ENCODE measurements at places on chromosomes 3 and 15.

- DNase-seq, result no peak
These were observed 50.6 kb upstream of the AKAP13 start for GRCh38 chr15:85329561-85330422.

- no peak for DNase-seq
These were observed 18.8 kb upstream of the GUCA1C start for GRCh38 chr3:108972482-108972881.

- no peak for DNase-seq
These were observed 28.2 kb downstream of the NEK4 start for GRCh38 chr3:52742418-52743041.

DNA sequence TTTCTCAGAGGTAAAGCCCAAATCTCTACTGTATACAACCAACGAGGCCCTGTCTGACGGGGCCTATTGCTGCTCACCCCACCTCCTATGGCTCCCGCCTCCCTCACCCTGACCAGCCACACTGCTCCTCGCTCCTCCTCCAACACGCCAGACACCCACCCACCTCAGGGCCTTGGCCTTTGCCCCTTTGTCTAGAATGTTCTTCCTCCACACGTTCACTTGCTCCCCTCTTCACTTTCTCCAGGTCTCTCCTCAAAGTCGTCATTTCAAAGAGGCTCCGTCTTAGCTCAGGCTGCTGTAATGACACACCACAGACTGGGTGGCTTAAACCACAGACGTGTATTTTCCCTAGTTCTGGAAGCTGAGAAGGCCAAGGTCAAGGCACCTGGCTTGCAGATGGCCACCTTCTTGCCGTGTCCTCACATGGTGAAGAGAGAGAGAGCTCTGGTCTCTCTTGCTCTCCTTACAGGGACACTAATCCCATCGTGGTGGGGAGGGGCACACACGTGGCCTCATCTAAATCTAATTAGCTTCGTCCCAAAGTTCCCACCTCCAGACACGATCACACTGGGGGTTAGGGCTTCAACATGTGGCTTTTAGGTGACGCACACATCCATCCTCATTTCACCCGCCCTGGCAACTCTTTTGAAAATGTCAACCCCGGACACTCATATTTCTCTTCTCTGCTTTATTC lies 98.2 kb downstream of the TLE3 start:
- no peak for DNase-seq

Data from NCI-H1436 treated with DMSO at 0.1 percent for 48 hours (cell line).